Tibial artery (tissue), 4 donors: ENCODE measurements at places on chromosomes 5 and 9.

- H3K4me1 ChIP-seq: no peaks in the 10 kb centered on the region
- H3K36me3 ChIP-seq: no peaks in the 10 kb centered on the region
- no peak for DNase-seq
- no peaks in the 10 kb centered on the region for H3K27me3 ChIP-seq
- no peak overlapping the region for H3K27ac ChIP-seq
These were observed 125.9 kb upstream of the OSMR start for GRCh38 chr5:38719916-38720315.

DNA sequence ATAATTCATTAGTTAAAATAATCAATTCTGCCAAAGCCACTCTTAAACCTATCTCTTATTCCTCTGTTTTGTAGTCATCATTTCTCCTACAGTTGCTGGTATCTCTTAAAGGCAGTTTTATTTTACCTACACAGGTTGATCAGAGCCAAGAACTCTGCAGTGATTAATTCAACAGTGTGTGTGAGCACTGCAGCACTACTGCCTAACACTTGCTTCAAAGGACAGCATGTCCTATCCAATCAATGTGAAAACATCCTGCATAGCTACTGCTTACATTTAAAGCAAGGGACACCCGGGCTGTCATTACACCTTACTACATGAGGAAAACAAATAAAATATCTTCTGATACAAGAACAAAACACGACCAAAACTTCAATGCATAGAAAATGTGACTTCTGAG is 45.1 kb upstream of the HK3 start:
- H3K4me1 ChIP-seq: no peaks in the 10 kb centered on the region
- DNase-seq: no peak
- H3K27me3 ChIP-seq: no peaks in the 10 kb centered on the region
- H3K4me3 ChIP-seq: no peak overlapping the region
- H3K27ac ChIP-seq: no peak overlapping the region

- no peak overlapping the region for H3K27ac ChIP-seq
- no peak overlapping the region for H3K4me3 ChIP-seq
- H3K4me1 ChIP-seq: peaks cover 12% of the 10 kb centered on the region
- H3K36me3 ChIP-seq: no peaks in the 10 kb centered on the region
These were observed 103.5 kb downstream of the NTRK2 start for GRCh38 chr9:84773022-84773421.

DNA sequence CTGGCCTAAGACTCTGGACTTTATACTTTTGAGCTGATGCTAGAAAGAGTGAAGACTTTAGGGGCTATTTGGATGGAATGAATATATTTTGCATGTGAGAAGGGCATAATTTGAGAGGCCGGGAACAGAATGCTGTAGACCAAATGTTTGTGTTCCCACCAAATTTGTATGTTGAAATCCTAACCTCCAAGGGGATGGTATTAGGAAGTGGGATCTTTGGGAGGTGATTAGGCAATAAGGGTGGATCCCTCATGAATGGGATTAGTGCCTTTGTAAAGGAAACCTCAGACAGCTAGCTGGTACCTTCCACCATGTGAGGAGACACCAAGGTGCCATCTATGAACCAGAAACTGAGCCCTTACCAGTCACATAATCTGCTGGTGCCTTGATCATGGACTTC is 165.1 kb upstream of the S1PR3 start:
- H3K27ac ChIP-seq: no peak overlapping the region
- no peaks in the 10 kb centered on the region for H3K36me3 ChIP-seq
- no peaks in the 10 kb centered on the region for H3K27me3 ChIP-seq
- no peak overlapping the region for H3K4me3 ChIP-seq

DNA sequence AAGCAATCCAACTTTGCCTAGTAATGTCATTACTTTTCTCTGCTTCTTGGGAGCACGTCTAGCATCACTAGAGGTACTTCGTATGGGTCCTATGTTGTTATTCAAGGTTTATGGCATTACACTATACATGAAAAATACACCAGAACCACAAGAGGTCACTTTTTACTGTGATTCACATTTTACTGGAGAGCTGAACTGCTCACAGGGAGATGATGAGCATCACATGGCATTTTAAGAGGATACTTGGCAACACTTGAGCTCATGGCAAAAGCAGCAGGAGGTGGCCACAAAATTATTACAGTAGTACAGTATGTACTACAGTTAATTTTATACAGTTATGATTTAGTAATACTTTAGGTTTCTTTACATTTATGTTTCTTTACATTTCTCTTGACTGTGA is 223.4 kb downstream of the PARP8 start:
- H3K27me3 ChIP-seq: no peaks in the 10 kb centered on the region
- no peaks in the 10 kb centered on the region for H3K36me3 ChIP-seq
- DNase-seq: no peak
- no peak overlapping the region for H3K27ac ChIP-seq
- H3K4me3 ChIP-seq: no peak overlapping the region
- H3K4me1 ChIP-seq: no peaks in the 10 kb centered on the region

- H3K27ac ChIP-seq: no peak overlapping the region
- DNase-seq: no peak
- H3K36me3 ChIP-seq: no peaks in the 10 kb centered on the region
These were observed 225.1 kb downstream of the PIK3R1 start for GRCh38 chr5:68440651-68441050.

GRCh38 chr5:112895682-112896081 is 26.3 kb downstream of the REEP5 start:
- no peak overlapping the region for H3K4me3 ChIP-seq
- H3K4me1 ChIP-seq: no peaks in the 10 kb centered on the region
- H3K36me3 ChIP-seq: peaks cover 50% of the 10 kb centered on the region
- no peak for DNase-seq
